ENCODE measurements at places on chromosomes 3 and 15.

- DNase-seq, result peak; percentile 54
Observed at GRCh38 chr3:10242182-10243065, 5.8 kb upstream of the TATDN2 start.

GRCh38 chr3:525415-525814, 328.9 kb downstream of the CHL1 start:
- DNase-seq, result no peak

- no peak for DNase-seq
Observed at GRCh38 chr15:80445300-80446041, 41.3 kb downstream of the ARNT2 start.

DNA sequence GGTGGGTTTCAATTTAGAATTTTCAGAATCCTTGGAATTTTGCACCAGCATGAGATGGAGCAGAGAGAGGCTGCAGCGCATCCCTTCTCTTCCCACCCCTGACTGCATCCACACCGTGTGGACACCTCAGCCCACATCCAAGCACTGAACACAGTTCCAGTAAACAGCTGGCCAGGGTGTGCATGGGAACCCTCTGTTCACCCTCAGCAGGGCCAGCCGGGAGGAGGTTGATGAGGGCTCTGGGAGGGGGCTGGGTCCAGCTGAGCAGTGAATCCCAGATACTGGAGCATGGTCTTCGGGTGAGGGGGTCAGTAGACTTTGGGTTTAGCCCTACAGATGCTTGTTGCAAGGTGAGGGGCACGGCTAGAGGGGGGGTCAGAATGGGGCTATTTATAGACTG, 85.8 kb downstream of the RPLP1 start:
- no peak for DNase-seq
